Right ventricle myocardium inferior (tissue), 1 donor: ENCODE measurements at places on chromosomes 2 and 18.

DNA sequence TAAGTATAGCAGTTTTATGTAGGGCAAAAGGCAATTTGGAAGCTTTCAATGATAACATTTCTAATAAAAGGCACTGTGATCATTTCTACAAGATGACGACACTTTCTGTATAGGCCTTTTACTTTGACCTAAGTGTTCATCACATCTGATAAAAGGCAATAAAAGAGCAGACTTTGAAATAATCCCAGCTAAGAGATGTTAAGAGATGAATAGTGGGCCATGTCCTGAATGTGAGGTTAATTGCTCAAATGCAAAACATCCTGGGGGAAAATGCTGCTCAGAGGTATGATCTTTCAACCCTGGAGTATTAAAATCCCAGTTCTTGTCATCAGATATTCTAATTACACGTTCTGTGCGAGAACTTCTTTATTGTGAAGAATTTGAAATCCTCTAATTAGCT is 677.6 kb downstream of the SOCS6 start:
- DNase-seq: no peak

GRCh38 chr2:137826373-137827372 is 137.6 kb upstream of the HNMT start:
- no peak for DNase-seq

- DNase-seq: no peak
These were observed 60.8 kb upstream of the GLS start for GRCh38 chr2:190819840-190820301.

- DNase-seq: no peak
These were observed 14.9 kb upstream of the ITPRID2 start for GRCh38 chr2:181876614-181877063.

GRCh38 chr2:223526106-223526505 is 76.1 kb downstream of the SCG2 start:
- no peak for DNase-seq

- no peak for DNase-seq
These were observed 73.7 kb upstream of the MYCN start for GRCh38 chr2:15866563-15867193.

GRCh38 chr2:120227111-120227991 is 4.2 kb upstream of the TMEM185B start:
- DNase-seq: no peak

GRCh38 chr18:47118981-47119380 is 31.3 kb downstream of the HDHD2 start:
- DNase-seq: no peak
